ENCODE measurements at places on chromosomes 2 and 18.

- DNase-seq, result no peak
Observed at GRCh38 chr18:79503406-79503805, 107.7 kb downstream of the NFATC1 start.

DNA sequence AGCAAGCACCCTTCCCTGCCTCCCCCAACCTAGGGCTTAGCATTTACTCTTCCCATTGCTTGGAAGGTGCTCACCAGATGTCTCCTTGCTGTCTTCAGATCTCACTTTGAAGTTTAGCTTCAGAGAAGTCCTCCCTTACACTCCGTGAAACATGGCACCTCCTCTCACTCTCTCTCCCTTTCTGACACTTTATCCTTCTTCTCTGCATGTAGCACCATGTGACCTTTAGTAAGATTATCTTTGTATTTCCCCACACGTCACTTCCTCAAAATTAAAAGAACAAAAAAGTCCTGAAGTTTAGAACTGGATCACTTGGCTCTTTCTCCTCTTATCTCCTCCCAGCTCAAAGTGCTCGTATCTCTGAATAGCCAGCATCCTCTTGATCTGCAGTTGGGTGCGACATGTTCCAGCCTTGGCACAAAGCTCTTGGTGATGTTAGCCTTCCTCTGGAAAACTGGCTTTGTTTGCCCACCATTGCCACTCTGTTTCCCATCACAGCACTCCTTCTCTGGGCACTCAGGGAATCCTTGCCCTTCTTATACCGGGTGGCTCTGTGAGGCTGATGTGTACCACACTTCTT is 40.6 kb upstream of the EPAS1 start:
- no peak for DNase-seq

DNA sequence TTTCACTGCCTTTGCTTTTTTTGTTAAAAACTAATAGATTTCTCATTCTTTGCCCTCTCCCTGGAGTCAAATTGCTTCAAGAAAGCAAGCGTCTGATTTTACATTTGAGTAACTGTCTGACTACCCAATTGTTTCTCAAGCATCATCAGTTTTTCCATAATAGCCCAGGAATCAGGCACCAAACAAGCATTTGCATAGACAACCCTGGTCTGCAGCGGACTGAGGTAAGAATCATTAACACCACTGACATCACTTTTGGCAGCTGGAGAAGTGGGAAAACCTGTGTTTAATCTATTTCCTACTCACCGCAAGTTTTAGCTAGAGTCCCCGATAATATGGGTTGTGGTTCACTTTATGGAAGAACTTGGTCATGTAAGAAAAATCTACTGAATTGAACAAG is 55.7 kb downstream of the IRS1 start:
- no peak for DNase-seq

GRCh38 chr2:232230560-232230959 is 148.0 kb upstream of the ALPP start:
- DNase-seq, result no peak

GRCh38 chr2:12083713-12084419 is 337.4 kb downstream of the LPIN1 start:
- no peak for DNase-seq

DNA sequence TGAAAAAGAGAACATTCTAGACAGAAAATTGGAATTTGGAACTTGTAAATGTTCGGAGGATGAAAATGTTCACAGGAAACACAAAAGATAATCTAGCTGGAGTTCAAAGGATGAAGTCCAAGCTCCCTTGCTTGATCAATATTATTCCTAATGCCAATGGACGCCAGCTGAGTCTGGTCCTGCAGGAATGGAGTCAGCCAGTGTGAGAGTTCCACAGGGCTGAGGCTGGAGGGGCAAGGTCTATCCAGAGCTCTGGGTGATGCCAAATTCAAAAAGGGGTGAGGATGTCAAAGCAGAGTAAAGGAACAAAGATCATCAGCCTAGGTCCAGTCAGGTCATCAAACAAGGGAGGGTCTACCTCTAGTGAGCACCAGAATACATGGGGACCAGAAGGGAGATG is 78.5 kb upstream of the CTNNA2 start:
- no peak for DNase-seq

GRCh38 chr2:10179422-10179821 is 56.9 kb downstream of the RRM2 start:
- no peak for DNase-seq

- no peak for DNase-seq
Observed at GRCh38 chr2:172300851-172301250, 126.5 kb upstream of the ITGA6 start.

DNA sequence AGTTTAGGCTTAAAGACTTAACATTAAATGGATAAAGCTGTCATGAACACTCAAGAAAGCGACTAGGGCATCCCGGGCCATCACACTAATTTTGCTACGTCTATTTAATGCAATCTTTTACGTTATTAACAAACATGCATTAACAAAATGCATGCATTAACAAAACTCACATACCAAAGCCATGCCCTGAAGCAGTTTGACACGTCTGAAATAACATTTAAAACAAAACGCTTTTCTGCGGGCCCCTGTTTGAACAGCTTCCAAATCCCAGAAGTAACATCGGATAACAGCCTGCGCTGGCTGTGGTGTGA is 458 bp downstream of the B4GALT6 start:
- DNase-seq, result no peak

GRCh38 chr18:69557282-69557681 is 156.6 kb downstream of the DOK6 start:
- DNase-seq, result no peak

DNA sequence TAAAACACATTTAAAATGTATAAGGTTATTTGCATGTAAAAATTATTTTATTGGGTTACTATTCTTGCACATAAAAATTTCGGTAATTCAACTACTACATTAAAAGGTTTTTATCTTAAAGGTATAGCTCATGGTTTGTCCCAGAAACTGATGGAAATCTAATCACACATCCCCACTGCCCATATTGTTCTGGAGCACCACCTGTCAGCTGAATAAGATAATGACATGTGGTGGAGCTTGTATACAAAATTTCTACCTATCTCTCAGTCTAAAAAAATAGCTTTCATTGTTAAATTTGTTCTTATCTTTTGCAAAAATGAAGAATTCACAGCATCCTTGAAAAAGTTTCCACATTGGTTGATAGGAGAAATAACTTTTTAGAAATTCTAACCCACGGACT is 18.3 kb downstream of the ERBB4 start:
- no peak for DNase-seq

DNA sequence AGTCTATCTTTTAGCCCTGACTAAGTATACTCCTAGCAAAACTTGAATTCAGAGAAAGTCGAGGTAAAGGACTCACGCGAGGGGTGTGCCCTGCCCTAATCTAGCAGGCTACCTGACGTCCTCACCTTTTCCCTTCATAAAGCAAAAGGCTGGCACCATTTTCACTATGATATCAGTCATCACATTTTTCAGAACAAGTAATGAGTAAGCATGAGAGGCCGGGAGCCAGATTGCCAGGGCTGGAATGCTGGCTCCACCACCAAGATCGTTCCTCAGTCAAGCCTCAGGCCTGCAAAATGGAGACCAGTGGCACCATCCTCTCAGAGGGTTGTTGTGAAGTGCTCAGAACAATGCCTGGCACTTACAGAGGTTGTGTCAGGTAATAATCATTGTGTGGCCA is 18.7 kb upstream of the NCKAP5 start:
- DNase-seq, result no peak

Measured in liver (tissue), 10 donors.